ENCODE measurements at places on chromosomes 13 and 19.

- DNase-seq: no peak
Observed at GRCh38 chr19:34259367-34260095, 5.2 kb downstream of the GARRE1 start.

DNA sequence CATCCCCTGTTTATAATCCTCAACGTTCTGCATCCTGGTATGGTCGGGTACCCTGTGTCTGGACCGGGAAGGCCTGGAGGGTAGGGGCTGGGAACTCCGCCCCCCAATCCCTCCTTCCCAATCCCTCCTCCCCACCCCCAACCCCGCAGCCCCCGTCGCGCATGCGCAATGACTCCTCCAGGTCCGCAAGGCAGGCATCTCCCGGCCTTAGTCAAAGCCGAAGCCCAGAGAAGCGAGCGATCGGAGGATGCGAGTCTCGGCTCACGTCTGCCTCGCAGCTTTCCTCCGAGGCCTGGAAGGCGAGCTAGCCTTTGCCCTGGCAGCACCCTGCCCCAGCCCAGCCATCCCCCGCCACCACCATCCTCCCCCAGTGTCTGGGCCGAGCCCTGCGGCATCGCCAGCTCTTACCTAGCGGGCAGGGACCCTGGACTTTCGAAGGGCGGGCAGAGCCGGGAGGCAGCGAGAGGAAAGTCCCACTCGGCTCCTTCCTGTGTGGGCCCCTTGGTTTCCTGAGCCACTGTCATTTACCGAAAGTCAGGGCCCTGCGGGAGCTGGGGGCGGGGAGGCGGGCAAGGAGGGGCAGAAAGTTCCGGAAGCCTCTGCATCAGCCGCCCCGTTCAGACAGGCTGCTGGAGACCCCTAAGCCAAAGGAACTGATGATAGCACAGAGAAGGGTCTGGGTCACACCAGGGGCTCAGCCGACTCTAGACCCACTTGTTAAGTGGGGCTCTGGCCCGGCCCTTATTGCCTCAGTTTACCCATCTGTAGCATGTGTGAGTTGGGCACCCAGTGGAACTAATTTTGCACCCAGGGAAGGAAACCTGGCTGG, at the start of gene JAK3:
TSS of gene JAK3 (minus strand) at position 445 of the 829 bp plus-strand sequence. CDS start 3,565 bp downstream, outside the sequence.
- DNase-seq: no peak

- no peak for DNase-seq
Observed at GRCh38 chr19:4582980-4583842, 23.7 kb upstream of the SEMA6B start.

- DNase-seq: no peak
Observed at GRCh38 chr13:113777311-113778260, 18.6 kb downstream of the TMEM255B start.

- DNase-seq: no peak
Observed at GRCh38 chr13:110813646-110814624, 100.4 kb downstream of the ING1 start.

DNA sequence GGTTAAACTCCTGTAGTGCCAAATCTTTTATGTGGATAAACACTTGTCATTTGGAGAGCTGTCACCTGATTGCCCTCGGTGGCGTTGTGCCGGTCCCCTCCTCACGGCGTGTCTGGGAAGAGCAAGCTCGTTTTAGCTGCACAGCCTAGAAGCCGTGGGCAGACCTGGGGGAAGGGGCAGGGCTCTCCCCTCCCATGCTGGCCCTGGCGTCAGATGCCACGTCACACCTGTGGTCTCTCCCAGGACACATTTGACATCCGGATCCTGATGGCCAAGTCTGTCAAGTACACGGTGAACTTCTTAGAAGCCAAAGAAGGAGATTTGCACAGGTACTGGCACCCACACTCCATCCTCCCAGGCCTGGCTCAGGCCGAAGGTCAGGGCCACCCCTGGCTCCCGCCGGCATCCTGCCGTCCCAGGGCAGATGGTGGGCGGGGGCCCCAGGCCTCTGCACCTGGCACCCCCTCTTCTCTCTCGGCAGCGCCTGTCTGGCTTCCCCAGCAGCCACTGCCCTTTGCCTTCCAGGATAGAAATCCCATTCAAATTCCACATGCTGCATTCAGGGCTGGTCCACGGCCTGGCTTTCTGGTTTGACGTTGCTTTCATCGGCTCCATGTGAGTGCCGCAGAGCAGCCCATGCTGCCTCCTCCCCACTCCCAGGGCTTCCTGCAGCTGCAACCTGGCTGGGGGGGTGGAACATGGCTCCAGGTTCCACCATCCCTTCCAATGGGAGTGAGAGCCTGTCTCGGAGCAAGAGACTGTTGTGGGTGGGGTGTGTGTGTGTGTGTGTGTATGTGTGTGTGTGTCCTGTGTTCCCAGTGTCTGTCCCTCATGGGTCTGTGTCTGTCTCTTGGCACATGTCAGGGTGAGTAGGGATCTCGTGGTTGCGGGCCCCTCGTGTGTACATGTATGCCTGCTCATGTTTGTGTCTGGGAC, 8.8 kb downstream of the YIPF2 start:
- no peak for DNase-seq

- no peak for DNase-seq
Observed at GRCh38 chr19:55482967-55483705, 1.9 kb upstream of the NAT14 start.

- DNase-seq: peak; percentile 93
Observed at GRCh38 chr13:30395192-30396158, 26.8 kb upstream of the UBE2L5 start.

- no peak for DNase-seq
Observed at GRCh38 chr13:99185606-99186005, 15.0 kb upstream of the UBAC2 start.

DNA sequence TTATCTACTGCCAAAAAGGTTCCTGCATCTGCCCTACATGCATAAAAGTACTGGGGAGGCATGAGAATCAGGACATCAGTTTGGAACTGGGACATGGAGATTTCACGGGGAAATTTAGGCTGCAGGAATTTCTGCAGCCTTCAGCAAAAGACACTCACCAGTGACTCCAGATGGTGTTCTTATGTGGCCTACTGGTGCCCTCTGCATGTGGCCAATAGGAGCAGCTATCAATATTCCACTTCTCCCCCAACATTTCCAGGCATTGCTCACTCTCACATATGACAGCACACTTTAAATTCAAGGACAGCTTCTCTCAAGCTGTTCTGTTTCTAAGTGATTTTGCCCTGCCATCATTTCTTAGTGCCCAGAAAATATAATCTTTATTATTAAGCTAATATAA, 570.5 kb upstream of the ARGLU1 start:
- DNase-seq: no peak

Measured in tibial nerve (tissue), 4 donors.